ENCODE measurements at places on chromosomes 6 and 20. TPM values are rescaled to one million over a fixed set of nuclear protein-coding genes. Genes with fewer than 3 reads are reported as not detected.

DNA sequence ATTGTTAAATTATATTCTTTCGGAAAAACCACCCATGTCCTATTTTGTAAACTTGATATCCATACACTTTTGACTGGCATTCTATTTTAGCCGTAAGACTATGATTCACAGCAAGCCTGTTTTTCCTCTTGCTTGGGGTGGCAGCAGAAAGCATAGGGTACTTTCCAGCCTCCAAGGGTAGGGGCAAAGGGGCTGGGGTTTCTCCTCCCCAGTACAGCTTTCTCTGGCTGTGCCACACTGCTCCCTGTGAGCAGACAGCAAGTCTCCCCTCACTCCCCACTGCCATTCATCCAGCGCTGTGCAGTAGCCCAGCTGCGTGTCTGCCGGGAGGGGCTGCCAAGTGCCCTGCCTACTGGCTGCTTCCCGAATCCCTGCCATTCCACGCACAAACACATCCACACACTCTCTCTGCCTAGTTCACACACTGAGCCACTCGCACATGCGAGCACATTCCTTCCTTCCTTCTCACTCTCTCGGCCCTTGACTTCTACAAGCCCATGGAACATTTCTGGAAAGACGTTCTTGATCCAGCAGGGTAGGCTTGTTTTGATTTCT, 2.1 kb upstream of the ESR1 start:
- H3K4me1 ChIP-seq, result no peaks in the 10 kb centered on the region
- no peak overlapping the region for H3K27ac ChIP-seq
- no peaks in the 10 kb centered on the region for H3K36me3 ChIP-seq
- no peak for DNase-seq
- no peak overlapping the region for H3K4me3 ChIP-seq
- peaks cover 16% of the 10 kb centered on the region for H3K27me3 ChIP-seq

The FNDC11 gene
- 0.67 TPM for total RNA-seq

The GLP1R gene
- total RNA-seq, result not detected

- H3K36me3 ChIP-seq, result no peaks in the 10 kb centered on the region
- H3K4me1 ChIP-seq, result peaks cover 5% of the 10 kb centered on the region
- DNase-seq, result no peak
- H3K27me3 ChIP-seq, result no peaks in the 10 kb centered on the region
These were observed 32.9 kb upstream of the ID1 start for GRCh38 chr20:31572042-31572700.

The NFKBIL1 gene
- total RNA-seq, result 20.0 TPM

DNA sequence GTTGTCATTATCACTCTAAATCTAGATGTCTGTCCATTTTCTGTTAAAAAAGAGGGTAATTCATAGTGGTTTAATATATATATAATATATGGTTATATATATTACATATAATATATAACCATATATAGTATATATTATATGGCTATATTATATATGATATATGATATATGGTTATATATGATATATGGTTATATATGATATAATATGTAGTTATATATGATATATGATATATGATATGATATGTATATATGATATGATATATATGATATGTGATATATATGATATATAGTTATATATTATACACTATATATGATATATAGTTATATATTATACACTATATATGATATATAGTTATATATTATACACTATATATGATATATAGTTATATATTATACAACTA, 8.6 kb downstream of the OR2A4 start:
- DNase-seq, result no peak
- no peaks in the 10 kb centered on the region for H3K4me1 ChIP-seq
- no peaks in the 10 kb centered on the region for H3K27me3 ChIP-seq
- no peaks in the 10 kb centered on the region for H3K36me3 ChIP-seq
- no peak overlapping the region for H3K27ac ChIP-seq
- no peak overlapping the region for H3K4me3 ChIP-seq

The EFCAB8 gene
- 0.83 TPM for total RNA-seq
